ENCODE measurements at places on chromosomes 4 and X. TPM values are rescaled to one million over a fixed set of nuclear protein-coding genes. Genes with fewer than 3 reads are reported as not detected.

GRCh38 chrX:10158279-10159144 is 1.7 kb downstream of the CLCN4 start:
- H3K27ac ChIP-seq = no peak overlapping the region
- DNase-seq = no peak
- peaks cover 29% of the 10 kb centered on the region for H3K27me3 ChIP-seq
- no peak overlapping the region for H3K4me3 ChIP-seq

ADH1A gene
- total RNA-seq = not detected

GRCh38 chr4:10002278-10002677 is 19.0 kb downstream of the SLC2A9 start:
- H3K27me3 ChIP-seq = no peaks in the 10 kb centered on the region
- H3K36me3 ChIP-seq = peaks cover 2% of the 10 kb centered on the region

VSIG4 gene
- total RNA-seq = not detected

IRS4 gene
- total RNA-seq = 0.07 TPM

- H3K4me1 ChIP-seq = peaks cover 37% of the 10 kb centered on the region
- DNase-seq = no peak
- peak overlapping the region; percentile 73 for H3K27ac ChIP-seq
These were observed 4.2 kb downstream of the PRDM8 start for GRCh38 chr4:80201252-80202151.

GRCh38 chr4:30924495-30924894 is 204.3 kb downstream of the PCDH7 start:
- H3K4me1 ChIP-seq = no peaks in the 10 kb centered on the region
- no peaks in the 10 kb centered on the region for H3K27me3 ChIP-seq
- no peak overlapping the region for H3K4me3 ChIP-seq
- H3K27ac ChIP-seq = no peak overlapping the region
- DNase-seq = no peak
- H3K36me3 ChIP-seq = no peaks in the 10 kb centered on the region

GRCh38 chrX:115650916-115651315 is 89.9 kb downstream of the PLS3 start:
- DNase-seq = no peak
- H3K4me3 ChIP-seq = no peak overlapping the region
- no peak overlapping the region for H3K27ac ChIP-seq
- no peaks in the 10 kb centered on the region for H3K4me1 ChIP-seq

DNA sequence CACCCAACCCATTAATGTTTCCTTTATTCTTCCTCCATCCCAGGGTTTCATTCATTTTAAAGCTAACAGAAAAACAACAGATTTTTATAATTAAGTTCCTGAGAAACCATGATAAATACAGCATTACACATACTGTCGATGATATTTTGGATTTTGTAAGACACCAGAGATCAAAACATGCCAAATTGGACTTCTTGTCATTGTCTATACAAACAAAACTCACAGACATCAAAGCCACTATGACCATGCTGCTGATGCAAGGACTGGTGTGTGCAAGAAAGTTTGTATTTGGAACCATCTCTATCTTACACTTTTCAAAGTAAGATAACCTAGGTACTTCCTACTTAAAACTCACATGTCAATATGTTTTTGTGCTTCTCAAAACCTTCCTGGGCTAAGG is 294.0 kb upstream of the UGT8 start:
- H3K27ac ChIP-seq = no peak overlapping the region
- no peak overlapping the region for H3K4me3 ChIP-seq
- H3K4me1 ChIP-seq = no peaks in the 10 kb centered on the region
- no peaks in the 10 kb centered on the region for H3K36me3 ChIP-seq
- no peaks in the 10 kb centered on the region for H3K27me3 ChIP-seq
- no peak for DNase-seq

CT45A10 gene
- not detected for total RNA-seq

DNA sequence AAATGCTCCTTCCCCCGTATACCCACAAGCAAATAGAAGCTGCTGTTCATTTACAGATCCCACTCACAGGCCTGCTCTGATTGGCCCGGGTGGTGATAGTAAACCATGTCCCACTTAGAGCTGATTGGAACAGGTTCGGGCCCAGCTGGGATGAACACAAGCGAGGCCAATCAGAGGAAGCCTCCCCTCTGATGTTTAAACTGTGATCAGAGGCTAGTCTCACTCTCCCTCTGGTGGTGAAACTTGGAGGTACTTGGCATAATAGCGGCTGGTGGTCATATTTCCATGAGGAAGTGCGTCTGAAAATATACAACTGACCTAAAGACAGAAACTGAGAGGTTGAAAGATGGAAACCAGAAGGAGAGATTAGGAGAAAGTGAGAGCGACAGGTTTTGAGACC is 51.5 kb upstream of the TRPC3 start:
- H3K4me3 ChIP-seq = no peak overlapping the region
- no peak for DNase-seq

DNA sequence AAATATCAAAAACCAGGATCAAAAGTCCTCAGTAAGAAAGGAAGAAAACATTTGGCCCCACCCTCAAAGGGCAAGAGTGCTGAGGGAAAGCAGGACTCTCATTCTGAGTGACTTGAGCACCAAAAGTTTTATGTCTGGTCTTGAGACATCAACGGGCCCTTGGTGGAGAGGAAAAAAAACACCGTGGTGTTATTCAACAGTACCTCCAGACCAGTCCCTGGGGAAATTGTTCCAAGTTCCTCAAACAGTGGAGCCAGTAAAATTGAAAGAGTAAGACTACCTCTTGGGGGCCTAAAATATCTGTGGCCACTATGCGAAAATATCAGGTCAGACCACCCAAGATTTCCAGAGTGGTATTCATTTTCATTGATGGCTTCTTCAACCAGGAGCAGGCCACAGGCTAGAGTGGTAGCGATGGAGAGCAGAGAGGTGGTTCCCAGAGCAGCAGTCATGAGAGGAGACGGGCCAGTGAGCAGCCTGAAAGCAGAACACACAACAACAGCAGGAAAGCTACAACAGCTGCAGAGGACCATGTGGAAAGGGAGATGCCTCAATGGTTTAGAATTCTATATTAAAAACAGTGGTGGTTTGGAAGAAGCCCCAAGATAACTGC is 63.7 kb upstream of the RPL34 start:
- H3K4me3 ChIP-seq = no peak overlapping the region
- H3K27me3 ChIP-seq = peaks cover 3% of the 10 kb centered on the region
- H3K4me1 ChIP-seq = no peaks in the 10 kb centered on the region
- DNase-seq = no peak

GRCh38 chr4:5993876-5994811 is 24.1 kb downstream of the C4orf50 start:
- no peak overlapping the region for H3K4me3 ChIP-seq
- no peaks in the 10 kb centered on the region for H3K36me3 ChIP-seq
- DNase-seq = no peak
- H3K4me1 ChIP-seq = peaks cover 20% of the 10 kb centered on the region
- no peak overlapping the region for H3K27ac ChIP-seq
- peaks cover 5% of the 10 kb centered on the region for H3K27me3 ChIP-seq

- H3K4me3 ChIP-seq = peak overlapping the region; percentile 15
- no peak for DNase-seq
- peaks cover 9% of the 10 kb centered on the region for H3K27me3 ChIP-seq
- H3K27ac ChIP-seq = no peak overlapping the region
- H3K36me3 ChIP-seq = peaks cover 2% of the 10 kb centered on the region
- H3K4me1 ChIP-seq = peaks cover 29% of the 10 kb centered on the region
These were observed 16.2 kb downstream of the ZFYVE28 start for GRCh38 chr4:2402048-2402842.

GRCh38 chr4:137905930-137906329 is 336.2 kb downstream of the SLC7A11 start:
- DNase-seq = no peak
- no peaks in the 10 kb centered on the region for H3K4me1 ChIP-seq

NCAPG gene
- 46.3 TPM for total RNA-seq

DNA sequence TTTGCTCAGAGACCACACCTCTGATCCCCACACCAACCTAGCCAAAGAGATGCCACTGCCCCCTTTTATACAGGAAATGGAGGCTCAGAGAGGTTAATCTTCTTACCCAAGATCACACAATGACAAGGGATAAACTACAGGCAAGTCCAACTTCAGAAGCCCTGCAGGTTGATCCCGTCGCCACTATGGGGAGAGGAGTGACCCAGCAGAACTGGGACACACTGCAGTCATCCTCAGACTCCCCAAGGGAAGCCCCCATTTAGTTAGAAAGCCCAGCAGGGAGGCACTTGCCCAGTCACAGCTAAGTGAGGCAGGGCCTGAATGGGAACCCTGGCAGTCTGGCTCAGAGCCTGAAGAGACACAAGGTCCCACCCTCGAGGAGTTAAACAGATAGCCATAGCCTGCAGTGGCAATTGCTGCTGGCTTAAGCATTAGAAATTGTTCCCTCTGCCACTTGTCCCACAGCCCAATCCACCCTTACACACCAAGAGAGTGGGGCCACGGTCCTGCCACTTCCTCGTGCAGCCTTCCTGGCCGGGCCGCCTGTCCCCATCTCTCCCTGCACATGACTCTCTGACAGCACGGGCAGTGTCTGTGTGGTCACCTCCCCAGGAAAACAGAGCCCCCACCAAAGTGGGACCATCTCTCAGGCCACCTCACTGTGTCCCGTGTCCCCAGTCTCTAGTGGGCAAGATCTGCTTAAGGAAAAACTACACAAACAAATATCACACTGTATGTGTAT is 2.7 kb downstream of the JAKMIP1 start:
- no peak for DNase-seq
- peaks cover 20% of the 10 kb centered on the region for H3K36me3 ChIP-seq
- H3K27me3 ChIP-seq = peaks cover 5% of the 10 kb centered on the region
- H3K4me3 ChIP-seq = peak overlapping the region; percentile 87

MAGEA2 gene
- not detected for total RNA-seq

PRSS12 gene
- total RNA-seq = not detected

GRCh38 chr4:37770016-37770415 is 56.5 kb upstream of the PGM2 start:
- no peak overlapping the region for H3K27ac ChIP-seq
- H3K27me3 ChIP-seq = no peaks in the 10 kb centered on the region
- peaks cover 10% of the 10 kb centered on the region for H3K4me1 ChIP-seq
- no peak overlapping the region for H3K4me3 ChIP-seq
- DNase-seq = no peak

DNA sequence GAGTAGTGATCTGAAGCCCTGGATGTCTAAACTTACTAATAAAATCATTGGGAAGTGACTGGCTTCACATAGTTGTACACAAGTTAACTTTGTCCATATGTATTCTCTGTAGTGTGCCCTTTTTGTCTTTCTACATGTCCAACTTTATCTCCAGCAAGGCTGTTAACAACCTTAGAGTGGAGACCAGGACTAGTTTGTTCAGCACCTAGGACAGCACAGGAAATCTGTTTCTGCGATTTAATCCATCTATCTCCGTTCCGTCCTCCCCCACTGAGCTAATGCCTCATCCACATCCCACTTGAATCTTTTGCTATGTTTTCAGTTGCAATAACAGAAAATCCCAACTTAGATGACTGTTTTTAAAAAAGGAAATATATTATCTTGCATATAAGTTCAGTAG is 3.4 kb upstream of the ARR3 start:
- no peak overlapping the region for H3K4me3 ChIP-seq
- H3K27ac ChIP-seq = no peak overlapping the region
- no peaks in the 10 kb centered on the region for H3K36me3 ChIP-seq
- H3K27me3 ChIP-seq = no peaks in the 10 kb centered on the region
- DNase-seq = no peak
- no peaks in the 10 kb centered on the region for H3K4me1 ChIP-seq

DNA sequence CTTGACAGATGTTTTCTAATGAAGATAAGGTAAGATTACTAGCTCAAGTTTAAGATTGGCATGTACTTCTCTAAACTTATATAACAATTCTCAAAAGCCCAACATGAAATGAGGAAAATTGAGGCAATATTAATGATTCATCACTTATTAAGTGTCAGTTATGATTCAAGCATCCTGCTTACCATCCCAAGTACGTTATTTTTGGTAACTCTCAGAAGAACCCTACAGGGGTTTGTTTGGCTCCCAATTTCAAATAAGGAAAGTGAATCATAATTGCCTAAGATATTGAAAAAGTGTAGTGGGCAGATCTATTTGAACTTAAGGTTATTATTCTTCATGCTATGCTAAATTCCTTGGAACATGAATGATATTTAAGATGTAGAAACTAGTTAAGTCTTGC is 387.9 kb upstream of the TENM3 start:
- no peaks in the 10 kb centered on the region for H3K4me1 ChIP-seq
- no peak for DNase-seq
- no peaks in the 10 kb centered on the region for H3K36me3 ChIP-seq
- no peaks in the 10 kb centered on the region for H3K27me3 ChIP-seq
- no peak overlapping the region for H3K27ac ChIP-seq
- no peak overlapping the region for H3K4me3 ChIP-seq

GRCh38 chr4:64430933-64431332 is 21.7 kb upstream of the TECRL start:
- H3K36me3 ChIP-seq = no peaks in the 10 kb centered on the region
- no peaks in the 10 kb centered on the region for H3K27me3 ChIP-seq
- DNase-seq = no peak
- no peak overlapping the region for H3K4me3 ChIP-seq
- no peaks in the 10 kb centered on the region for H3K4me1 ChIP-seq

- H3K27me3 ChIP-seq = no peaks in the 10 kb centered on the region
- H3K4me3 ChIP-seq = peak overlapping the region; percentile 91
- peaks cover 6% of the 10 kb centered on the region for H3K36me3 ChIP-seq
- DNase-seq = peak; percentile 34
These were observed 337 bp downstream of the STIM2 start for GRCh38 chr4:26860922-26861433.

DNA sequence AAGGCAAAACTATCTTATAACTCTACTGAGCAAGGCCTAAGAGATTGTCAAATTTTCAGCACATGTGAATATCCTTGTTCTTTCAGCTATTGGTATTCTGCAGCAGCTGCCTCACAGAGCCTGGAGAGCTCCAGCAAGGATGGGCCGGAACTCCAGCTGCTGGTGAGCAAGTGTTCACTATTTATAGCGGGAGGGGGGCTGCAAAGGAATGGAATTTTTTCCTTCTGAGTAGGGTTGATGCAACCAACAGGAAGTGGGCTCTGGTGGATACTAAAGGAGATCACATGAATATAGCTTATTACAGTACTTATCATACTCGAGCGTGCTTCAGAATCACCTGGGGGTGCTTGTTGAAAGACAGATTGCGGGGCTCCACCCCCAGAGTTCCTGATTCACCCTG is 20.2 kb upstream of the SETD7 start:
- no peak overlapping the region for H3K4me3 ChIP-seq
- peaks cover 28% of the 10 kb centered on the region for H3K27me3 ChIP-seq
- DNase-seq = no peak
- no peak overlapping the region for H3K27ac ChIP-seq
- H3K36me3 ChIP-seq = no peaks in the 10 kb centered on the region

FAM149A gene
- 0.61 TPM for total RNA-seq

GRCh38 chrX:131045726-131046125 is 12.4 kb upstream of the ARHGAP36 start:
- H3K27me3 ChIP-seq = no peaks in the 10 kb centered on the region
- no peaks in the 10 kb centered on the region for H3K36me3 ChIP-seq
- DNase-seq = no peak
- H3K4me1 ChIP-seq = no peaks in the 10 kb centered on the region
- H3K27ac ChIP-seq = no peak overlapping the region
- no peak overlapping the region for H3K4me3 ChIP-seq

GRCh38 chrX:10404436-10404835 is 215.9 kb downstream of the MID1 start:
- H3K4me1 ChIP-seq = no peaks in the 10 kb centered on the region
- DNase-seq = no peak
- H3K4me3 ChIP-seq = no peak overlapping the region
- H3K27ac ChIP-seq = no peak overlapping the region
- no peaks in the 10 kb centered on the region for H3K27me3 ChIP-seq

GPC4 gene
- not detected for total RNA-seq

AMTN gene
- not detected for total RNA-seq

Measured in activated T-helper 1 cell treated with anti-CD3 and anti-CD28 coated beads, Interleukin-12 subunit alpha, Interleukin-12 subunit beta, Interleukin-2, Interleukin-4 antibody, amounts not matched to agents 30 ng/mL and 10 ng/mL and 1 ng/mL, durations not matched to agents 14 hours and 24 hours and 36 hours (primary cell).